GM18507 (cell line): ENCODE measurements at places on chromosomes 1 and 21.

DNA sequence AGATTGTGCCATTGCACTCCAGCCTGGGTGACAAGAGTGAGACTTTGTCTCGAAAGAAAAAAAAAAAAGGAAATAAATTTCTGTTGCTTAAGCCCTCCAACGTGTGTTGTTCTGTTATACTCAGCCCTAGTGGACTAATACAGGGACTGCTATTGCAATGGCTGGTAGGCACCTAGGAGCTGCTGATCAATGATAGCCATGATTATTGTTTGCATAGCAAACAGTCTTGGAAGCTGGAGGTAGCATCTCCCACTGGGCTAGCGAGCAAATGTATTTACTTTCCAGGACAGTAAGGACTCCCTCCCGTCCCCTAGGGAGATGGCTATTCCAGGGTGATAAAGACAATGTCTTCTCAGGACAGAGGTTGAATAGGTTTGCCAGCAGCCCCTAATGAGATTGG is 13.5 kb upstream of the TNFRSF8 start:
- DNase-seq = no peak

- DNase-seq = no peak
Measured at GRCh38 chr1:56377431-56377830, 201.9 kb downstream of the PLPP3 start.

- DNase-seq = no peak
Measured at GRCh38 chr1:197145446-197146024, 934 bp downstream of the ASPM start.

- DNase-seq = no peak
Measured at GRCh38 chr21:29148530-29148929, 18.1 kb downstream of the MAP3K7CL start.

DNA sequence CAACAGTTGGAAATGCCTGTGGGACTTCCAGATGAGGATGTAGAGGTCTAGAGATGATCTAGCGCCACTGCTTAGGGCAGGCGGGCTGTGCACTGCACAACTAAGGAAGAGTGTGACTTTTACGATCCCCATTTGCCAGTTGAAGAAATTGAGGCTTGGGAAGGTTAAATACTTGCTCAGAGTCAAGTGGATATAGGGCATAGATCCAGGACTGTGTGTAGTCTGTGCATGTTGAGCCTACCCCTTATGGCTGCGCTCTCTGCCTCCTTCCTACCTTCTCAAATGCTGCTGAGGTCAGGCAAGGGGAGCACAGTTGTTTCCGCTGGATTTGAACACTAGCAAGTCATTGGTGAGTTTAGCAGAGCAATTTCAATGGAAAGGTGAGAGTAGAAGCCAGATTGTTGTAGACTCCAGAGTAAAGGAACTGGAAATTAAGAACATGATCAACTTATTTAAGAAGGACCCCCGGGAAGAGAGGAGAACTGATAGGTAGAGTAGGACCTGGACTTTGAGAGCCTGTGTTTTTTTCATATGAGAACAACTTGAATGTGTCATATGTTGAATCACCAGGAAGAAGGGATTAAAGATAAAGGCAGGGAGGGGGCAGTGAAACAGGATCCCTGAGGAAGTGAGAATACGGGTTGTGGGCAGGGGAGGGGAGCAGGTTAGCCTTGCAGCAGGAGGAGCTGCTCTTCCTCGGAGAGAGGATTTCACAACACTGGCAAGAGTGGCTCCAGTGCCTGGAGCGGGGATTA is 2.7 kb downstream of the CAPN2 start:
- DNase-seq = no peak

DNA sequence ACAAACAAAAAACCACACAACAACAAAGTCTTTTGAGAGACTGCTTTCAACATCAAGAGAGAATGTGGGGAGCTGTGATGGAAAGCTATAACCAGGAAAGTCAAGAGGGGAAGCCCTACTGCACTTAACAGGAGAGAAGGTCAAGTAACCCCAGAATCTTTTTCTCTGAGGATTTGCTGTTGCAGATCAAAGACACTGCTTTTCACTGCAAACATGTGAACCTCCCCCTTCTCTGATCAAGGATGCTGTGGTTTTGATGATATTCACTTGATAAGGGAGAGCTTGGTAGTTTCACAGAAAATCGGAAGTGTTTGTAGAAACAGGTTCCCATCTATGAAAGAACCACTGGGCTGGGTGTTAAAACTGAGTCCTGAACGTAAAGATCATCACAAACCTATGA is 4.8 kb downstream of the ETV3 start:
- DNase-seq = no peak
